ENCODE measurements at places on chromosomes 6 and 20. TPM values are rescaled to one million over a fixed set of nuclear protein-coding genes. Genes with fewer than 3 reads are reported as not detected.

GRCh38 chr6:150175586-150176151, 32.8 kb downstream of the PPP1R14C start:
- no peak overlapping the region for H3K27ac ChIP-seq
- H3K27me3 ChIP-seq: no peaks in the 10 kb centered on the region
- DNase-seq: no peak
- no peaks in the 10 kb centered on the region for H3K36me3 ChIP-seq
- peaks cover 25% of the 10 kb centered on the region for H3K4me1 ChIP-seq
- no peak overlapping the region for H3K4me3 ChIP-seq

- no peak overlapping the region for H3K4me3 ChIP-seq
- H3K27me3 ChIP-seq: no peaks in the 10 kb centered on the region
- no peak for DNase-seq
- H3K36me3 ChIP-seq: peaks cover 19% of the 10 kb centered on the region
Measured at GRCh38 chr20:35463455-35464300, 8.3 kb downstream of the CEP250 start.

- no peaks in the 10 kb centered on the region for H3K36me3 ChIP-seq
- no peak for DNase-seq
- H3K4me1 ChIP-seq: peaks cover 54% of the 10 kb centered on the region
Measured at GRCh38 chr6:157427969-157428368, 47.0 kb downstream of the ZDHHC14 start.

- H3K27ac ChIP-seq: no peak overlapping the region
- no peak for DNase-seq
- H3K27me3 ChIP-seq: peaks cover 11% of the 10 kb centered on the region
- H3K4me1 ChIP-seq: peaks cover 58% of the 10 kb centered on the region
Measured at GRCh38 chr6:149235130-149235561, 82.4 kb upstream of the TAB2 start.

- no peaks in the 10 kb centered on the region for H3K27me3 ChIP-seq
- H3K4me1 ChIP-seq: peaks cover 35% of the 10 kb centered on the region
- no peak for DNase-seq
Measured at GRCh38 chr6:122072014-122072647, 327.3 kb upstream of the HSF2 start.

The TUBB2A gene
- total RNA-seq: 21.5 TPM

The MCM8 gene
- 11.3 TPM for total RNA-seq
